ENCODE measurements at places on chromosomes 4 and X.

- peak overlapping the region; percentile 76 for H3K27ac ChIP-seq
- no peak overlapping the region for H3K4me3 ChIP-seq
- peaks cover 3% of the 10 kb centered on the region for H3K4me1 ChIP-seq
Observed at GRCh38 chr4:41346306-41347061, 89.8 kb downstream of the UCHL1 start.

- H3K36me3 ChIP-seq: no peaks in the 10 kb centered on the region
- no peak overlapping the region for H3K27ac ChIP-seq
- H3K27me3 ChIP-seq: no peaks in the 10 kb centered on the region
- no peaks in the 10 kb centered on the region for H3K4me1 ChIP-seq
Observed at GRCh38 chr4:11587797-11588196, 159.1 kb upstream of the HS3ST1 start.

GRCh38 chr4:3363411-3364141, 70.8 kb downstream of the RGS12 start:
- H3K4me1 ChIP-seq: no peaks in the 10 kb centered on the region
- no peak for DNase-seq
- H3K27me3 ChIP-seq: no peaks in the 10 kb centered on the region

DNA sequence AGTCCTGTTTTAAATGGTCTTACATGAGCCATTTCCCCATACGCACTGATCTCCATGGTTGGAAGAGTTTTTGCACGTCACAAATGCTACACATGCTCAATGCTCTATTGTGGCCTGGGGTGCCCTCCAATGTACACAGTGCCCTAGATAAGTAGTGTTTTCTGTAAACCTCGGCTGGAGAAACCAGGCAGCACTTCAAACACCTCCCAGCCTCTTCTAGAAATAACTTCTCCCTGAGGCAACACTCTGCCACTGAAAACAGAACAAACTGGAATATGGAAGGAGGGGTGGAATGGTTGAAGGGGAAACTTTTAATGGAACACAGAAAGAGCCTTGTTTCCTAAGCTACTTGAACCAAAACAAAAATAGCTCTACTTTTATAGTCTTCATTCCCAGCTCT, 123.9 kb upstream of the CBR4 start:
- DNase-seq: no peak
- peak overlapping the region; percentile 82 for H3K27ac ChIP-seq
- H3K4me3 ChIP-seq: no peak overlapping the region
- peaks cover 8% of the 10 kb centered on the region for H3K36me3 ChIP-seq

DNA sequence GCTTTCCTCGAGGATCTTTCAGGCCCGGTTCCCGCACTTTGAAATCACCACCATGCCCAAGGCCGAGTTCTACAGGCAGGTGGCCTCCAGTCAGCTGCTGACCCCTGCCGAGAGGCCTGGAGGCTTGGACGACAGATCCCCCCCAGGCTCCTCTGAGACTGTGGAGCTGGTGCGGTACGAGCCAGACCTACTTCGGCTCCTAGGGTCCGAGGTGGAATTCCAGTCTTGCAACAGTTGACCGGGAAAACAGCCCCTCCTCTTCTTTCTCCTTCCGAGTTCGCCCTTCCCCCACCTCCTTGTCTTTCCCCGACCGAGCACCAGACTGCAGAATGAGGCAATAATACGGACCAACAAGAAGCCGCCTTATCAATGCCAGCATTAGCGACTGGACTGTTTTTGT, 54.4 kb downstream of the ELF4 start:
- peak; percentile 55 for DNase-seq
- H3K4me1 ChIP-seq: peaks cover 34% of the 10 kb centered on the region

DNA sequence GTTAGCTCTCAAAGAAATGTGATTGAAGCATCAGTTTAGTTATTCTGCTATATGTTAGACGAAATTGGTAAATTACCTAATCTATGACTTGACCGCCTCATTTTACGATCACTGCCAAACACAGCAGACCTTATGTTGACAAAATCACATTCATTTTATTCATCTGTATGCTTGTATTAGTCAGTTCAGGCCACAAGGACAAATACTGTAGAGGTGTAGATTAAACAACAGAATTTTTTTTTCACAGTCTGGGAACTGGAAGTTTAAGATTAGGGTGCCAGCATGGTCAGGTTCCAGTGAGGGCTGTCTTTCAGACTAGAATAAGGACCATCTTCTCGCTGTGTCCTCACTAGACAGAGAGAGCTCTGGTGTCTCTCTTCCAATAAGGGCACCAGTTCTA, 177.1 kb downstream of the NWD2 start:
- H3K4me1 ChIP-seq: no peaks in the 10 kb centered on the region
- no peak overlapping the region for H3K4me3 ChIP-seq
- no peak for DNase-seq
- no peaks in the 10 kb centered on the region for H3K36me3 ChIP-seq
- H3K27ac ChIP-seq: no peak overlapping the region

GRCh38 chr4:6262847-6263487, 6.7 kb upstream of the WFS1 start:
- H3K27me3 ChIP-seq: no peaks in the 10 kb centered on the region
- H3K4me1 ChIP-seq: no peaks in the 10 kb centered on the region
- H3K36me3 ChIP-seq: no peaks in the 10 kb centered on the region
- DNase-seq: no peak
- no peak overlapping the region for H3K4me3 ChIP-seq

GRCh38 chr4:183729430-183730328, 70.6 kb downstream of the TRAPPC11 start:
- no peaks in the 10 kb centered on the region for H3K36me3 ChIP-seq
- DNase-seq: no peak
- no peaks in the 10 kb centered on the region for H3K4me1 ChIP-seq
- no peaks in the 10 kb centered on the region for H3K27me3 ChIP-seq

GRCh38 chr4:110625576-110626257, 2.8 kb upstream of the PITX2 start:
- DNase-seq: no peak
- no peaks in the 10 kb centered on the region for H3K36me3 ChIP-seq
- H3K4me1 ChIP-seq: peaks cover 13% of the 10 kb centered on the region
- H3K27me3 ChIP-seq: peaks cover 77% of the 10 kb centered on the region

DNA sequence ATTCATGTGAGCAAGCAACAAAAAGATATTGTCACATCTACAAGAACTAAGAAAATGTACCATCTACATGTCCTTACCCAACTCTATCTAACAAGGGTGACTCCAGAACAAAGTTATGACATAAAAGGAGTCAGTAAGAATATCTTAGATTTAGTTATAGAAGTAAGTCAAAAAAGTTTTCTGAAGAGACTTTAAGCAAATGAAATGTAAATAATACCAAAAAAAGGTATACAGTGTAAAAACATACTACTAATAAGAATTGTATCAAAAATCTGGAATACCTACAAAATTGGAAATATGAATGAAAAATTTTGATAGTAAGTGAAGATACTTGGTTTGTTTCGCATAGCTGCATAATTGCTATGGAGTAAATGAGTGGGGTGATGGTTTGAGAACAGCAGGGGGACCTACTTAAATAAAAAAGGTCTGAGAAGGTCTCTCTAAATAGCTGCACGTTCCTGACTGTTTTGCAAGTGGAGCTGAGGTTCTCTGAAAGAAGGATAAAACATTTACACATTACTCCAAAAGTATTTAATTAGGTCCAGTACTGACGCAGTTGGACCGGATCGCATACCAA, 51.0 kb upstream of the ENPP6 start:
- no peak overlapping the region for H3K4me3 ChIP-seq
- DNase-seq: no peak
- no peak overlapping the region for H3K27ac ChIP-seq
- no peaks in the 10 kb centered on the region for H3K36me3 ChIP-seq

DNA sequence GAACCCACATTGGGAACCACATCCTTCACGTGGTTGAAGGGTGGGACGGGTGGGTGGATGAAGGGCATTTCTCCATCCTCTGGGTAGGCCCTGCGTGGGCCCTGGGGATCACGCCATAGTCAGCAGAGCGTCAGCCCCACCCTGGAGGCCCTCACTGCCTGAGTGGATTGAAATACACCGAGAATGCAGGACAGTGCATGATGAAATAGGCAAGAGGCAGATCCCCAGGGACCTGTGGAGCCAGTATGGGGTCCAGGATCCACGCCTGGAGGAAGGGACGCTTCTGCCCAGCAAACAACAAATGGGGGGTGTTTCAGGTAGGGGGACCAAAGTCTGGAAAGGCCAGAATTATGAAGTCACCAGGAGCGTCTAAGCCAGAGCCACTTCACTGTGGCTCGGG, 19.4 kb downstream of the EVC start:
- H3K4me1 ChIP-seq: no peaks in the 10 kb centered on the region
- H3K27me3 ChIP-seq: no peaks in the 10 kb centered on the region

GRCh38 chr4:183838987-183839712, 66.0 kb upstream of the STOX2 start:
- no peak for DNase-seq
- H3K4me1 ChIP-seq: no peaks in the 10 kb centered on the region
- no peak overlapping the region for H3K27ac ChIP-seq
- no peaks in the 10 kb centered on the region for H3K36me3 ChIP-seq
- no peaks in the 10 kb centered on the region for H3K27me3 ChIP-seq

DNA sequence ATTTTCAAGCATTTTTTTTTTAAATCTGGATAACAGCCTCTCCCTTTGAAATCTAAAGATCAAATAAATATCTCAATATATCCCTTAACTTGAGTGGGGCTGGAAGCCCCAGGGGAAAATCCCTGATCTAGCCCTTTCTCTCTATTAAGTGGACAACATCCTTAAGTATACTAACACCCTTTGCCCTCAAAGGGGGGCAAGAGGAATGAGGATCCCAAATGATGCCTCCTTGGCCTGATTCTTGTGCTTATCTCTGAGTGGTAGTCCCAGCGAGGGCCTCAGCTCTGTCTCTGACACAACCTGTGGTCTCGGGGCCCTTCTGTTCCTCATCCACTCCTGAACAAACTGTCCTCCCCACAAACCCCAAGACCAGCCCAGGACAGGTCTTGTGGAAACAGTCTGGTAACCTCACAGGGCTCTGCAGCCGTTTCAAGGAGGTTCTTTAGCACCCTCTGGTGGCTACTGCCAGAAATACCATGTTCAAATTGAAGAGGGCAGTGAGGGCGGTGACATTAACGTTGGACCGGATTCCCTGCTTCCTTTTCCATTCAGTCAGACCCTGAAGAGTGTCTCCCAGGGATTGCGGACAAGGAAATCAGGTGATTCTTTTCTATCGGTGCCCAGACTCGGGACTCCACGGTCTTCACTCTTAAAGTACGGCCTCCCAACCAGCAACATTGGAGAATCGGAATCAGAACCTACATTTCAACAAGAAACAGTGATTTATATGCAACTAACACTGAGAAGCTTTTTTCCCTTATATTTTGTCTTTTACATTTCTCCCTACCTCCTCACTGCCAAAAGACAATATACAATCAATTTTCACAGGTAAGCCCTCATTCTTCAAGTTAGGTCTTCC, 13.0 kb downstream of the CXCL13 start:
- no peak overlapping the region for H3K27ac ChIP-seq
- H3K27me3 ChIP-seq: no peaks in the 10 kb centered on the region
- H3K4me3 ChIP-seq: no peak overlapping the region
- H3K4me1 ChIP-seq: no peaks in the 10 kb centered on the region
- DNase-seq: peak; percentile 91

DNA sequence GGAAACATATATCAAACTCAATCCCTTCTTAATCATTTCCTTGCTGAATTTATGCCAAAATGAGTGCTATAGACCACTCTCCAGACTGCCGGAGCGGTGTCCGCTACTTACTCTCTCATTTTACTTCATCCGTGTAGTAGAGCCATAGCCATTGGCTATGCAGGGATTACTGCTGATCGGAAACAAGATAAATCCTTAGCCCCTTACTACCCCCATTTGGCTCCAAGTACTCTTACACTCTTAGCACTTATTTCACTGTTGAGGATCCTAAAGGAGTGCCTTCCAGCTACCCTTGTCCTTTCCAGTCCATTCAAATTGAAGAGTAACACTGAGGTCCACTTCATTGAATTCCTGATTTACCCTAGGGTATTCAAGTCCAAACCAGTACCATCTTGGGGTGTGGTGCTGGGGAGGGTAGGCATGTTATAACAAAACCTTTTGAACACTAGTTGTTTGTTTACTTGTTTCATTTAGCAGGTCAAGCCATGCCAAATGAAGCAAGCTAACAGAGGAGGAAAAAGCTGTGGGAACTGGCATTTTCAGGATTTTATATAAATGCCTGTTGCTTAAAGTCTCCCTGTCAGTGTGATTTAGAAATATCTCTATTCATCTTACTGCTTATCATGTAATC, 715.1 kb downstream of the FSTL5 start:
- H3K27me3 ChIP-seq: no peaks in the 10 kb centered on the region
- no peaks in the 10 kb centered on the region for H3K36me3 ChIP-seq
- H3K4me1 ChIP-seq: no peaks in the 10 kb centered on the region
- no peak for DNase-seq
- H3K4me3 ChIP-seq: no peak overlapping the region
- no peak overlapping the region for H3K27ac ChIP-seq

DNA sequence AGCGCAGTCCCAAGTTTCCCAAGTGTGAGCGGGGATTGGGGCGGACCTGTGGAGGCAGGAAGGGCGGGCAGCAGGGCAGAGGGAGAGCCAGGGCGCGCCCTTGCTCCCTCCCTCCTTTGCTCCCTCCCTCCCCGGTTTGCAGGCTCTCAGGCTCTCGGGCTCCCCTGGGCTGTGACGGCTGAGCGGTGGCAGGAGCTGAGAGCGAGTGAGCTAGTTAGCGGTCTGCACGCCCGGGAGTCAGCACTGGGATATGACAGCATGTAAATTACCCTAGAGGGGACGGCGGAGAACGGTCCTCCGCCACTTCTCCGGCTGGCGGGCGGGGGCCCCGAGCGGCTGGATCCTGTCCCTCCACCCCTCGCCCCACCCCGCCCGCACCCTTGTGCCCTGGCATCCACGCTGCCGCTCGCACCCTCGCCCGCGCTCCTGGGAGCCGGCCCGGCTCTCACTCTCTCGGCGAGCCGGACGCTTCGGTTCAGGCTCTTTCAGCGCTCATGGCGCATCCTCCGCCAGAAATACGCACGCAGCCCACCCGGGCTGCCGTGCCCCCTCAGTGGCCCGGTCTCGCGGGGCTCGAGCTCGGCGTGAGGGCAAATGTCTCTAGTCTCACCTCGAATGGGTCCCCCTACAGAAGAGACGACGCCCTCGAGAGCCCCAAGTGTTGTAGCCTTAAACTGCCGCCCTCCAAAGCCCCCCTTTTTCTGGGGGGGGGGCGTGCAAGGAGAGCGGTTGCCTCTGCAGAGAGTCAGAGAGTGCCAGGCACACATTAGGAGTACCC, at the start of gene TSC22D3:
Gene TSC22D3, minus strand, starts transcription at position 54 of the 778 bp plus-strand sequence. CDS start 368 bp downstream, outside the sequence.
- H3K27ac ChIP-seq: no peak within 1 kb of the TSS
- H3K4me1 ChIP-seq: no peaks in the 10 kb centered on the region
- peaks cover 24% of the 10 kb centered on the region for H3K27me3 ChIP-seq
- peak; percentile 36 for DNase-seq

DNA sequence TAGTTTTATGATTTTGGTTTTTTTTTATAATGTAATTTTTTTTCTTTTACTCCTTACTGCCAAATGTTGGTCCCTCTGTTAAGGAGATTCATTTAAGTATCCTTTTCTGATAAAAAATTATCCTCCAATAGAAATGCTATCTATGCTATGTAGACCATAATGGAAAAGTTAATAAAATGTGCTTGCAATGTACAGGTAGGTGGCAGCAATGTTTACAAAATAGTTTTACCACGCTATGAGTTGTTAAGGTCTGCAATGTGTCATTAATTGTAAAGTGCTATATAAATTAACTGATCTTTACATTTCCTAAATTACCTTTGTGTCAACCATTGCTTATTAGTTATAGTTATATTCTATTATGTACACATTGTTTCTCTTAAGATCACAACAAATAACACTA, 3.8 kb upstream of the CENPC start:
- peak; percentile 31 for DNase-seq
- no peak overlapping the region for H3K4me3 ChIP-seq
- H3K27ac ChIP-seq: no peak overlapping the region
- H3K4me1 ChIP-seq: no peaks in the 10 kb centered on the region
- no peaks in the 10 kb centered on the region for H3K36me3 ChIP-seq

GRCh38 chr4:48190839-48191238, 56.8 kb upstream of the TXK start:
- H3K27ac ChIP-seq: no peak overlapping the region
- no peaks in the 10 kb centered on the region for H3K4me1 ChIP-seq
- no peaks in the 10 kb centered on the region for H3K27me3 ChIP-seq
- H3K36me3 ChIP-seq: no peaks in the 10 kb centered on the region
- H3K4me3 ChIP-seq: no peak overlapping the region
